Neural crest cell (in vitro differentiated cells): ENCODE measurements at places on chromosomes 7 and 10. TPM values are rescaled to one million over a fixed set of nuclear protein-coding genes. Genes with fewer than 3 reads are reported as not detected.

DNA sequence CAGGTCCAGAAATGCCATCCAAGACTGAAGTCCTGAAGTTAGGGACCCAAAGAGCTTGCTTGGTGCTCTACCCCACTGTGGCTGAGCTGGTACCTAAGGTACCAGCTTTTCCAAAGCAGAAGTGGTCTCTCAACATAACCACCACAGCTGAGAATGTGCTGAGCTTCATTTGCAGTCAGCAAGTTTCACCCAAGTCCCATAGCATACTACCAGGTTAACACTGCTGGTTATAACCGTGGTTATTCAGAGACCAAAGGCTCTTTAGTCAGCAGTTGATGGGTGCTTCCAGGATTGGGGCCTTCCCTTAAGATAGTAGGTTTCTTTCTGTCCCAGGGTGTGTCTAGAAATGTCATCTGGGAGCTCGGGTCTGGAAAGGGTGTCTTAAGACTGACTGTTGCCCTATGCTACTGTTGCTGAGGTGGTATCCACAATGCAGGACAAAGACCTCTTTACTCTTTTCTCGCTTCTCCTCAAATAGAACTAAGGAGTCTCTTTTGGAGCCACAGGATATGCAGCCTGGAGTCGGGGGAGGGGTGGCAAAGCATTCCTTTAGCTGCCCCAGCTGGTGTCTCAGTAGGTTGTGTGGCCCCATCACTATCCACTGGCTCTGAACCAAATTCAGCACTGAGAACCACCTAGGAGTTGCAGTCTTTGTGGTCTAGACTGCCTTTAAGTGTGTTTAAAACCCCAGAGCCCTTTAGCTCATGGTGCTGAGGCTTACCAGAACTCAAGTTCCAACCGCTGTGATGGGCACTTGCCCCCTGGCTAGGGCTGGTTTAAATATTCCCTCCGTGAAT is 354.9 kb upstream of the SEMA3C start:
- DNase-seq = no peak

GRCh38 chr7:2425749-2426148 is 22.3 kb downstream of the CHST12 start:
- DNase-seq = no peak

DNA sequence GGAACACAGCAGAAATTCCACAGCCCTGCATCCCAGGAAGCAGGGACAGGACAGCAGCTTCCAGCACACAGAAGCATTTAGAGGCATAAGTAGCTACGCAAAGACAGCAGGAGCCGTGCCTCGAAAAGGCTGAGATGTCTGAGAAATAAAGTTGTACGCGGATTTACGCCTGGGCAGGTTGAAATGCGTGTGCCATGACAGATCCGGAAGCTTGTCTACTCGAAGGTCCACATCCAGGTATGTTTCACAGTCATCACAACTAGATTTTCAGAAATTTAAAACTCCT is 26.1 kb downstream of the DIP2C start:
- DNase-seq = no peak

- DNase-seq = no peak
Measured at GRCh38 chr10:84390364-84390763, 62.0 kb downstream of the CCSER2 start.

GRCh38 chr7:85320699-85321476 is 134.0 kb upstream of the SEMA3D start:
- no peak for DNase-seq

GRCh38 chr7:121369462-121369861 is 26.6 kb downstream of the FAM3C start:
- no peak for DNase-seq

GRCh38 chr7:95993380-95993779 is 221.0 kb downstream of the DYNC1I1 start:
- DNase-seq = no peak

Gene ATG9B
- total RNA-seq = 8.0 and 9.2 TPM in 2 replicates

Gene UPK3BL1
- 14.5 and 17.3 TPM in 2 replicates for total RNA-seq

Gene RPEL1
- total RNA-seq = not detected in 2 replicates

Gene UCMA
- total RNA-seq = not detected in 2 replicates
